ENCODE measurements at places on chromosomes 1 and 21. TPM values are rescaled to one million over a fixed set of nuclear protein-coding genes. Genes with fewer than 3 reads are reported as not detected.

- DNase-seq = no peak
Measured at GRCh38 chr1:29148656-29149491, 25.2 kb upstream of the TMEM200B start.

- DNase-seq = no peak
Measured at GRCh38 chr21:44455524-44456213, 359 bp downstream of the LRRC3 start.

DNA sequence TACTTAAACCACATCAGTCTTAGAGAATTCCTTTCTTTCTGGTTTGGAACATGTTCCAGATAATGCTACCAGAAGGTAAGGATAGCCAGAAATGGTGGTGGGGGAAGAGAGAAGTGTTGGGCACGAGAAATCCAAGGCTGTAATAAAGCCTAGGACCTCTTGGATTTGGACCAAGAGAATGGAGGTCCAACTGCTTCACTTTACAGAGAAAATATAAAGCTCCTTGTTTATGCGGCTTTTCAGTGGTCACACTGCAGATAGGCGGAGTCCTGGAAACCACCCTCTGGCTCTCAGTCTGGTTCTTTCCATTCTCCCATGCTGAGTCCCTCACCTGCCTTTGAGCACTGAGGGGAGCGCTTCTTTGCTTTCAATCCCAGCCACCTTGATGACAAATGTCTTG lies 87.8 kb downstream of the ADCY10 start:
- DNase-seq = no peak

DNA sequence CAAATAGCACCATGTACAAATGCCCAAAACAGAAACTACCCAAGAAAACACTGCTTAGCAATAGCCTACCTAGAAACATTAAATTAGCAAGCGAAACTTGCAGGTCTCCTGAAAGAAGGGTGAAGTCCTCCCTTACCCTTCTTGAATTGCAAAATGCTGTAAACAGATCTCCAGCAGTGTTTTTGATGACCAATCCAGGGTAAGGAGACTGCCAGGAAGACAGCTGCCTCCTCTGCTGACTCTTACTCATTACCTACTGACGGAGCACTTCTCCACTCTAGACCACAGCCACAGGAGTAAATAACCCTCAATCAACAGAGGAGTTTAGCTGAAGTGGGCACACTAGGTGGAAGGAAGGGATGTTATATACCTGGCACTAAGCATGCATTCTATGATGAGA lies 32.2 kb upstream of the GADD45A start:
- DNase-seq = no peak

GRCh38 chr1:164926107-164926506 lies 367.1 kb downstream of the PBX1 start:
- no peak for DNase-seq

- no peak for DNase-seq
Measured at GRCh38 chr1:96367791-96368190, 353.8 kb upstream of the PTBP2 start.

GRCh38 chr1:238345837-238346236 lies 455.1 kb upstream of the ZP4 start:
- DNase-seq = no peak

The CRYZL1 gene
- 27.5 TPM for total RNA-seq

- DNase-seq = no peak
Measured at GRCh38 chr1:84885469-84885868, 7.5 kb downstream of the LPAR3 start.

DNA sequence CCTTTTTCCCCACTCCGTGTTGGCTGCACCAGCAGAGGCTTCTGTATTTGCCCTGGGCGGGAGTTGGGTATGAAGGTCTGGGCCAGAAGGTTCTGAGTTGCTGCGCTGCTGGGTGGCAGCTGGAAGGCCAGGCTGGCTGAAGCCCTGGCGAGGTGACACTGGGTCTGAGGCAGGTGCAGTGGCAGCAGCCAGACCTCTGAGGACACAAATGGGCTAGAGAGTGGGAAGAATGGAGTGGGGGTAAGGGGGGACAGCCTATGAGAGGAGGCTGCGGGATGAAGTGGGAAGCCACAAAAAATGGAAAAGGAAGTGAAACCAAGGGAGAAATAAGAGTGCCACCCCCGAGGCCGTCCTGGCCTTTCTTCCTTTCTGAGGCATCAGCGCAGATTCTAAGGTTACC lies 53.2 kb downstream of the STX6 start:
- no peak for DNase-seq

The ESRRG gene
- total RNA-seq = 38.5 TPM

The UMODL1 gene
- not detected for total RNA-seq

- no peak for DNase-seq
Measured at GRCh38 chr1:243748706-243749283, 101.2 kb downstream of the AKT3 start.

DNA sequence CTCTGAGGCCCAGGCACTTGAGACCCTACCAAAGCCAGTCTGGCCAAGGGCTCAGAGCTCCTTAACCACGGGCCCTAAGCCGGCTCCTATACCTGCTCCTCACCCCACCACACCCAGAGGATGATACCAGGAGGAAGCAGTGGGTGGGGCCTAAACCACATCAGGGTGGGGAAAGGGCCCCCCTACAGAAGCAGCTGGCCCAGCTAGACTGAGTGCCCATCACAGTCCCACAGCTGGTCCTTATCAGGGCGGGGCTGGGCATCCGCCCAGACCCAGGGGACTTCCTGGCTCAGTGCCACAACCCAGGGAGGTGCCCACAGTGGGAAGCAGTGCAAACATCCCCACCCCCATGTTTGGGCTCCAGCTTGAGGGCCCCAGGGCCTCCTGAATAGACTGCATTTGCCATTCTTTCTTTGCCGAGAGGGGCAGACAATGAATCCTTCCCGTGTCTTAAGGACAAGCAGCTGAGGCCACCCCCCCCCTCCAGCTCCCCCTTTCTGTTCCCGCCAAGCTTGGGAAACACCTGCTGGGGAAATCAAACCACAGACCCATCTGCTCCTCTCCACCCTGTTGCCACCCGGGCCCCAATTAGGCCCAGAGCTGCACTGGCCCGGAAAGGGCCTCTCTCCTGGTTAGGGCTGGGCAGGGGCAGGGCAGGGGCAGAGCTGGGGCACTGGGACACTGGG lies 6.2 kb downstream of the E2F2 start:
- no peak for DNase-seq

- no peak for DNase-seq
Measured at GRCh38 chr1:10516925-10517676, 42.4 kb downstream of the PEX14 start.

The PRUNE1 gene
- total RNA-seq = 68.4 TPM

The VPS72 gene
- total RNA-seq = 32.1 TPM

The HTR1D gene
- not detected for total RNA-seq

DNA sequence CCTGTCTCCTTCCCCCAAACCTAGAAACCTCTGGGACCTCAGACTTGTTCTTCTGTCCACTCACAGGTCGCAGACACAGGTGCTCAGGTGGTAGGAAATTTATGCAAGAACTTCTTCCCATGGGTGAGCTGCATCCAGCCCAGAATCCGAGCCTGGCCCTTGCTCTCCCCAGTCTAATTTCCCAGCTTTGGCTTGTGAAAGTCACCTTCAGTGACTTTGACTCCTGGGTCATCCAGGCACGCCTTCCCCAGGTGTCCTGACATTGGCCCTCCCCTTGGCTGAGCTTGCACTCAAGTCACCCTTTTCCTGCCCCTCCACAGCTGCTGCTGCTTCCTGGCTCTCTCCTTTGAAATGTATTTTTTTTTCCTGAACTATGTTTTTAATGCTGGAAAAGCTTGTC lies 6.6 kb downstream of the IPO13 start:
- DNase-seq = no peak

- no peak for DNase-seq
Measured at GRCh38 chr21:41488080-41488479, 19.9 kb downstream of the TMPRSS2 start.

DNA sequence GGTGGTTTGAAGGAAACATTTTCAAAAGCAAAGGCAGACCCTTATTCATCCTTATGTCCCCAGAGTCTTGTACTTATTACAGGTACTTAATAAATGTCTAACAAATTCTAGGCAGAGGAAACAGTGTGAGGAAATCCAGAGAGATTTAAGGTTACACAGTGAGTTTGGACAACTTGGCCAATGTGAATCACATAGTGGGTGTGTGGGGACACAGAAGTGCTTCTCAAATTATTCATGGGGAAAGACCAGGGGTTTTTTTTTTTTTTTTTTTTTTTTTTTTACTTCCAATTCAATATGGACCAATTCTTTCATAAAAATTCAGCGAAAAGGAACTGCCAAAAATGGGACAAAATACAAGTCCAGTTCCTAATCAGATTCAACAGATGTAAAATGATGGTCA lies 15.1 kb downstream of the GNG12 start:
- DNase-seq = no peak

GRCh38 chr1:108045460-108045859 lies 80.5 kb upstream of the VAV3 start:
- DNase-seq = no peak

DNA sequence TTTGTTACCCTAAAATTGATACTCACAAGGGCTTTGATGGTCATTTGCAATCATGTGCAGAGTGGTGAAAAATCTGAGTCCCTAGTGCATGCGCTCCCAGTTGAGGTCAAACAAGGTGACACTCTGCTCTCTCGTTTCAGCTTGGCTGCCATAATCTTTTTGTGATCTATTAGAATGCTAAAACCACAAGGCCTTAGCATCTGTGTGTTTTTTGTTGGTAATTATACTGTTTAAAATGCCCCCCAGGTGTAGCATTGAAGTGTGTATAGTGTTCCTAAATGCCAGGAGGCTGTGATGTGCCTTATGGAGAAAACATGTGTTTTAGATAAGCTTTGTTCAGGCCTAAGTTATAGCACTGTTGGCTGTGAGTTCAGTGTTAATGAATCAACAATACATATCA lies 89.3 kb downstream of the PLD5 start:
- no peak for DNase-seq

The SPAG17 gene
- not detected for total RNA-seq

GRCh38 chr1:115408533-115408932 lies 70.5 kb upstream of the NGF start:
- DNase-seq = no peak

DNA sequence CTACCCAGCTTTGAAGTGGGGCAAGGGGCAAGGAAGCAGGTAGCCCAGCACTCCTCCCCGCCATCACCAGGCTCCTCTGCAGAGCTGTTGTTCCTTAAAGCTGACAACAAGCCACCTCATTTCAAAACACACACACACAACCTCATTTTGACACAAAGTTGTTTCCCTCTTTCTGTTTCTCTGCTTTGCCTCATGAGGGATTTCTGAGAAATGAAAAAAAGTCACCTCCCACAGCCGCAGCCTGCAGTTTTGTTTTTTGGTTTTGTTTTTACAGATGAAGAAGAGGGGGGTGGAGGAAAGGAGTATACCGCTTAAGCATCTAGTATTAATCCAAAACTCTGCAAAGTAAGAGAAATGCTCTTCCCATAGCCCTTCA lies 12.1 kb downstream of the MCL1 start:
- no peak for DNase-seq

The S100A13 gene
- total RNA-seq = 314 TPM

- no peak for DNase-seq
Measured at GRCh38 chr21:37873655-37874054, 42.6 kb downstream of the KCNJ6 start.

- DNase-seq = no peak
Measured at GRCh38 chr1:31336687-31337467, 36.0 kb downstream of the FABP3 start.

The ATXN7L2 gene
- 3.5 TPM for total RNA-seq

- DNase-seq = no peak
Measured at GRCh38 chr1:210218047-210218446, 14.5 kb upstream of the SERTAD4 start.

- DNase-seq = peak; percentile 11
Measured at GRCh38 chr1:209402697-209403096, 180.8 kb upstream of the CAMK1G start.

- no peak for DNase-seq
Measured at GRCh38 chr1:214895011-214895600, 187.4 kb upstream of the KCNK2 start.

DNA sequence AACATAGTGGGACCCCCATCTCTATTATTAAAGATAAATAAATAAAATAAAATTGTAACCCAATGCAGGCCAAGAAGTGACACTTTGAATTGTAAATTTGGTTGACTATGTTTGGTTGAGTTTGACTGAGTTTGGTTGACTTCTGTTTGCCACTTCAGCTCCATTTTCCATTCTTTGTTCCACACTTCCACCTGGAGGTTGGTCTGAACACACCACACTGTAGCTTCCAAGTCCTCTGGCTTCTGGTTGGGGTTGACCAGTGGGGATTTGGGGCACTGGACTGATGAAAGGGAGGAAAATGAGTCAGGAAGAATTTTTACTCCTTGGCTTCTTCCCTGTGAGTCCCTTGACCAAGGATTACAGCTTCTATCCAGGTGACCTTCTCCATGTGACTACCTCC lies 40.6 kb upstream of the DIPK1A start:
- no peak for DNase-seq

The PTPN22 gene
- 0.33 TPM for total RNA-seq

GRCh38 chr1:41925712-41926111 lies 7.0 kb upstream of the HIVEP3 start:
- no peak for DNase-seq

GRCh38 chr1:87329526-87330056 lies 911 bp downstream of the LMO4 start:
- DNase-seq = no peak

The PTGER3 gene
- 4.6 TPM for total RNA-seq

GRCh38 chr1:15254559-15254958 lies 7.5 kb downstream of the FHAD1 start:
- DNase-seq = no peak

- peak; percentile 84 for DNase-seq
Measured at GRCh38 chr1:155961937-155962336, 16.4 kb downstream of the ARHGEF2 start.

All from right atrium auricular region (tissue), 2 donors.